Motor neuron (in vitro differentiated cells): ENCODE measurements at places on chromosomes 11 and 22. TPM values are rescaled to one million over a fixed set of nuclear protein-coding genes. Genes with fewer than 3 reads are reported as not detected.

Gene MS4A6E
- not detected in 2 replicates for total RNA-seq

Gene RIC3
- 0.24 and 0.34 TPM in 2 replicates for total RNA-seq

Gene TSSK2
- total RNA-seq, result not detected in 2 replicates

Gene C11orf87
- 0.27 and 0.62 TPM in 2 replicates for total RNA-seq

Gene BBOX1
- 0.62 and 1.0 TPM in 2 replicates for total RNA-seq

Gene CLTCL1
- 12.8 and 15.6 TPM in 2 replicates for total RNA-seq

Gene OR8D1
- total RNA-seq, result 0.66 and 0.73 TPM in 2 replicates

Gene PI4KA
- total RNA-seq, result 35.1 TPM in 2 replicates

Gene APOL6
- under 0.01 and 0.06 TPM in 2 replicates for total RNA-seq

Gene PSMA1
- 219 and 231 TPM in 2 replicates for total RNA-seq

Gene SOX10
- total RNA-seq, result 0.27 and 0.62 TPM in 2 replicates

Gene VPREB3
- 1.3 and 1.5 TPM in 2 replicates for total RNA-seq

Gene TESMIN
- total RNA-seq, result 8.3 and 8.8 TPM in 2 replicates

Gene MS4A5
- total RNA-seq, result not detected in 2 replicates

Gene CCDC89
- 0.22 and 0.50 TPM in 2 replicates for total RNA-seq

Gene CDC45
- 0.58 and 1.3 TPM in 2 replicates for total RNA-seq

Gene JAML
- 1.6 TPM in 2 replicates for total RNA-seq

Gene DRD4
- total RNA-seq, result not detected in 2 replicates

Gene ART5
- 16.3 and 20.8 TPM in 2 replicates for total RNA-seq

Gene ME3
- total RNA-seq, result 7.7 and 8.5 TPM in 2 replicates

Gene SYCE3
- 0.88 TPM in 1 of 2 replicates, not detected in the other for total RNA-seq

Gene OMP
- total RNA-seq, result not detected in 2 replicates

Gene THAP12
- 68.1 and 71.2 TPM in 2 replicates for total RNA-seq

Gene CSRP3
- 0.71 and 0.82 TPM in 2 replicates for total RNA-seq

Gene C11orf65
- 3.2 and 3.3 TPM in 2 replicates for total RNA-seq

Gene RIMBP3C
- total RNA-seq, result 0.69 and 0.92 TPM in 2 replicates

Gene KRTAP5-11
- not detected in 2 replicates for total RNA-seq

Gene OR5M10
- not detected in 2 replicates for total RNA-seq

Gene CECR2
- 0.15 and 0.35 TPM in 2 replicates for total RNA-seq

Gene MRPL17
- total RNA-seq, result 38.6 and 48.1 TPM in 2 replicates

Gene B3GAT3
- total RNA-seq, result 40.5 and 46.8 TPM in 2 replicates

Gene HSPB2
- 4.0 TPM in 2 replicates for total RNA-seq

Gene POLR3H
- total RNA-seq, result 33.4 and 35.1 TPM in 2 replicates

Gene ARHGAP1
- total RNA-seq, result 42.1 and 48.9 TPM in 2 replicates

Gene TOM1
- 29.3 and 32.0 TPM in 2 replicates for total RNA-seq

Gene SOX6
- total RNA-seq, result 1.2 and 1.4 TPM in 2 replicates

Gene FDXACB1
- total RNA-seq, result 4.0 and 4.1 TPM in 2 replicates

Gene CARS1
- 51.0 and 69.0 TPM in 2 replicates for total RNA-seq

Gene ZNHIT2
- total RNA-seq, result 18.4 and 20.5 TPM in 2 replicates

Gene RPS3
- total RNA-seq, result 2,212 and 2,382 TPM in 2 replicates

Gene TRIM48
- total RNA-seq, result not detected in 2 replicates

Gene GRM5
- 0.54 TPM in 1 of 2 replicates, not detected in the other for total RNA-seq

Gene ASCL2
- 0.76 and 1.0 TPM in 2 replicates for total RNA-seq

Gene GAB4
- 0.18 and 1.2 TPM in 2 replicates for total RNA-seq

Gene KCNE3
- total RNA-seq, result 1.1 and 3.0 TPM in 2 replicates

Gene OR8G1
- 0.24 and 0.28 TPM in 2 replicates for total RNA-seq

Gene SAA4
- total RNA-seq, result 0.87 TPM in 1 of 2 replicates, not detected in the other

Gene SHISAL1
- 2.8 and 3.0 TPM in 2 replicates for total RNA-seq

Gene C11orf91
- total RNA-seq, result 0.38 TPM in 1 of 2 replicates, not detected in the other

Gene SCT
- not detected in 2 replicates for total RNA-seq

Gene MED17
- total RNA-seq, result 27.2 and 30.3 TPM in 2 replicates

Gene SUSD2
- 0.22 and 0.38 TPM in 2 replicates for total RNA-seq
